ENCODE measurements at places on chromosomes 12 and 14.

DNA sequence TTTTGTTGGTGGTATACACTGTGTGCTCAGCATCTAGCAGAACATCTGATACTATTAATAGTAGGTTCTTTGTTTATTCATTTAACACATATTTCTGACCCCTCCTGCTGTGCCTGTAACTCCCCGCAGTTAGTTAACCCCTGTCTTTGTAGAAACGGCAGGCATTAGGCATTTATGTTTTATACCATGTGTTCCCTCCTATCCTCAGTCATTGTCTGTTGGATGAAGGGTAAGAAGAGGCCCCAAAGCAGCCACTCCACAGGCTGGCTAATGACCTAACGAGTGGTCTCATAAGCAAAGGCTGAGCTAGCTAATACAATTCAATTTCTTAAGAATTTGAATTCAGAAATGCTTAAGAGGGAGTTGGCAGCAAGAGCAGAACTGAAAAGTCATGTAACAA is 170.8 kb downstream of the TMX1 start:
- no peak for DNase-seq

GRCh38 chr12:52865090-52865944 is 16.5 kb upstream of the KRT78 start:
- DNase-seq: no peak

DNA sequence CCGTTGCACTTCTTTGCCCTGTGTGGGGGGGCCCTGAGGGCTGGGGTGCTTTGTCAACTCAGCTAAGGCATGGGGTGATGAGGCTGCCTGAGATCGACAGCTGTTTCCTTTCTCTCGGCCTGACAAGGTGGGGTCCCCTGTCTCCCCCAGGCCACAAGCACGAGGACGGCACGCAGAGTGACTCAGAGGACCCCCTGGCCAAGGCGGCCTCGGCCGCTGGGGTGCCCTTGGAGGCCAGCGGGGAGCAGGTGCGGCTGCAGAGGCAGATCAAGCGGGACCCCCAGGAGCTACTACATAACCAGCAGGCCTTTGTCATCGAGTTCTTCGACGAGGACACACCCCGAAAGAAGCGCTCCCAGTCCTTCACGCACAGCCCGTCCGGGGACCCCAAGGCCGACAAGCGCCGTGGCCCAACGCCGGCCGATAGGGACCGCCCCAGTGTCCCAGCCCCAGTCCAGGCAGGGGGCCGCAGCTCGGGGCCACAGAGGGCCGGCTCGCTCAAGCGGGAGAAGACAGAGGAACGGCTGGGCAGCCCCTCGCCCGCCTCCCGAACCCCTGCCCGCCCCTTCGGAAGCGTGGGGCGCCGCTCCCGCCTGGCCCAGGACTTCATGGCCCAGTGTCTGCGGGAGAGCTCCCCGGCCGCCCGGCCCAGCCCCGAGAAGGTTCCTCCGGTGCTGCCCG is 18.8 kb downstream of the CEP170B start:
- no peak for DNase-seq

- DNase-seq: no peak
Measured at GRCh38 chr14:30177781-30178180, 250.1 kb upstream of the PRKD1 start.

DNA sequence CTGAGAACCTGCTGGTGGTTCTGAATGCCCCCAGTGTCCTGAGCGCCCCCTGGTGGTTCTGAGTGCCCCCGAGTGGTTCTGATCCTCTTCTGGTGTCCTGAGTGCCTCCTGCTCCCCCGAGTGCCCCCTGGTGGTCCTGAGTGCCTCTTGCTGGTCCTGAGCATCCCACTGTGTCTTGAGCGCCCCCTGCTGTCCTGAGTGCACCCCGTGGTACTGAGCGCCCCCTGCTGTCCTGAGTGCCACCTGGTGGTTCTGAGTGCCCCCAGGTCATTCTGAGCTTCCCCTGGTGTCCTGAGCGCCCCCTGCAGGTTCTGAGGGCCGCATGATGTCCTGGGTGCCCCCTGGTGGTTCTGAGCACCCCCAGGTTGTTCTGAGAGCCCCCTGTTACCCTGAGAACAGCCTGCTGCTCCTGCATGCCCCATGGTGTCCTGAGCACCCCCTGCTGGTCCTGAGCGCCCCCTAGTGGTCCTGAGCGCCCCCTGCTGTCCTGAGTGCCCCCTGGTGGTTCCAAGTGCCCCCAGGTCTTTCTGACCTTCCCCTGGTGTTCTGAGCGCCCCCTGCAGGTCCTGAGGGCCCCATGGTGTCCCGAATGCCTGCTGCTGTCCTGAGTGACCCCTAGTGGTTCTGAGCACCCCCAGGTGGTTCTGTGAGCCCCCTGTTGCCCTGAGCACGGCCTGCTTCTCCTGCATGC is 1165.4 kb downstream of the TMEM121 start:
- no peak for DNase-seq

GRCh38 chr12:1182069-1182468 is 191.0 kb downstream of the ERC1 start:
- DNase-seq: no peak

DNA sequence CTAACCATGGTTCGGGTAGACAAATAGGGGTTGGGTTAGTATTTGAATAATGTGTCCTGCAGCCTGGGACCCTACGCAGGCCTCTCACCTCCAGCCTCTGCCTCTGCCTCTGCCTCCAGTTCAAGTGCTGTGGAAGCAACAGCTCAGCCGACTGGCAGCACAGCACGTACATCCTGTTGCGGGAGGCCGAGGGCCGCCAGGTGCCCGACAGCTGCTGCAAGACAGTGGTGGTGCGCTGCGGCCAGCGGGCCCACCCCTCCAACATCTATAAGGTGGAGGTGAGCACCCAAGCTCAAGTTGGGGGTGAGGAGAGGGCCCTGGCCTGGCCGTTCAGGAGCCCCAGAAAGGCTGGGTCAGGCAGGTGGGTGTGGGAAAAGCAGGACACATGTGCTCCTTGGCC is 55.9 kb downstream of the TSPAN11 start:
- no peak for DNase-seq

Measured in glomerular endothelial cell (primary cell).